ENCODE measurements at places on chromosomes 5 and 9. TPM values are rescaled to one million over a fixed set of nuclear protein-coding genes. Genes with fewer than 3 reads are reported as not detected.

- no peak for DNase-seq
These were observed 30.4 kb downstream of the ELP1 start for GRCh38 chr9:108903420-108904103.

GRCh38 chr5:179969110-179969509 lies 61.4 kb upstream of the TBC1D9B start:
- DNase-seq, result no peak

- no peak for DNase-seq
These were observed 168.6 kb upstream of the DMRT1 start for GRCh38 chr9:672851-673250.

DNA sequence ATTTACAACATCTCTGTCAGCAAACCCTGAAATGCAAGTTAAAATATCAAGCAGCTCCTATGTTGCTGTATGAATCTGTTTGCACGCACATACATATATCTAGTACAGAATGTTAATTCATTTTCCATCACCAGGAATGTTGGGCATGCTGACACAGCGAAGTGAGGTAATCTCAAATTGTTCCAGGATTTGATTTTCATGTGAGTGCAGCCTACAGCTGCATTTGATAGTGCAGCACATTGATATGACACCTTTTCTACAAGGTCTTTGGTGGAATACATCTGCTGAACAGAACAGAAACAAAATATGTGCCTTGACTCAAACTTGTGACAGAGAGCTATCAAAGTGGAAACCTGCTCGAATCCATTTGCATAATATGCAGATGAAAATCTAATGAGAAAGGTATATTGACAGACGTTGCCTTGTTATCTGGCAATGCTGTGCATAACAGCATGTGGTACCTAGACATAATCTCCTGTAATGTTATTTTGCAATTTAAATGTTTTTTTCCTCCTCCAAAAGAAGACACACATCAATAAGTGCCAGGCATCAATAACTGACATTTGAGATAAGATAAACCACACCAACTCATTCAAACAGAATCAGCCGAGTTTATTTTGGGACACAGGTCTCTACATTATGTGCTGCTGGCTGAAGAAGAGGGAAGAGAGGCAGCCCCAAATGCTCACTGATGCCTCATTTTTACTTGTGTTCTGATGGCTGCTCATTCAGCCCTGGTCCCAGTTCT lies 512.2 kb downstream of the ZNF608 start:
- peak; percentile 56 for DNase-seq

GRCh38 chr9:35073279-35073612 lies 821 bp upstream of the VCP start:
- DNase-seq, result no peak

- no peak for DNase-seq
These were observed 505.7 kb downstream of the RAB3C start for GRCh38 chr5:59088546-59088945.

GRCh38 chr9:35932735-35933134 lies 23.4 kb downstream of the SPAAR start:
- DNase-seq, result no peak

- DNase-seq, result peak; percentile 53
These were observed 516 bp downstream of the MAST4 start for GRCh38 chr5:66596636-66597182.

DNA sequence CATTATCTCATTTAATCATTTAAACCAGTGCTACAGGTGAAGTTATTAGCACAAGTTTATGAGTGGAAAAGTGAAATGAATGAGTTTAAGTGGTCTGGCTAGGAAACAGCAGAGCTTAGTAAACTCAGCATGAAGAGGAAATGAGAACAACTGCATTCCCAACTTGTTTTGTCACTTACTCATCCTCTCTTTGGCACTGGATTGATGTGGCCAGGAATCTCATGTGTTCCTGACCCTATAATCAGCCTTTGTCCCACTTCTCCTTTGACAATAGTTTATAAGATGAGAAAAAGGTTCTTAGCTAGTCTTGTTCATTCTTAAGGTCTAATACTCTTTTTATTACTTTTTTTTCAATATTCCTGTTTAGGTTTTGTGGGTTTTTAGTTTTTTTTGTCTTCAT lies 559.2 kb upstream of the TLE4 start:
- DNase-seq, result no peak

DNA sequence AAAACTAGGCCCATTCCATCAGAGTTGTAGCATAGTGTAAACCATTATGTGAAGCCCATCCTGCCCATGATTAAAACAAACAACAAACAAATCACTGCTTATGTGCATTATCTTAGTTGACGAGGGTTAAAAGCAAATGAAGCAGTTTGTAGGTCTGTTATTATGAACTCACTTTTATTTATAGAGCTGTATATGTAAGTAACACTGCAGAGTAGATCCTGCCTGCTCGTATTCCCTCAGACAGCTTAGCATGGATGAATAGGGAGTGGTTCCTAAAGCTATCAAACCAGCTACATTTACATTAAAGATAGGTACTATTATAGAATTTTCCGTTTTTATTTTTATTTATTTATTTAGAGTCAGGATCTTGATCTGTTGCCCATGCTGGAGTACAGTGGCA lies 112.6 kb downstream of the GDNF start:
- DNase-seq, result no peak

DNA sequence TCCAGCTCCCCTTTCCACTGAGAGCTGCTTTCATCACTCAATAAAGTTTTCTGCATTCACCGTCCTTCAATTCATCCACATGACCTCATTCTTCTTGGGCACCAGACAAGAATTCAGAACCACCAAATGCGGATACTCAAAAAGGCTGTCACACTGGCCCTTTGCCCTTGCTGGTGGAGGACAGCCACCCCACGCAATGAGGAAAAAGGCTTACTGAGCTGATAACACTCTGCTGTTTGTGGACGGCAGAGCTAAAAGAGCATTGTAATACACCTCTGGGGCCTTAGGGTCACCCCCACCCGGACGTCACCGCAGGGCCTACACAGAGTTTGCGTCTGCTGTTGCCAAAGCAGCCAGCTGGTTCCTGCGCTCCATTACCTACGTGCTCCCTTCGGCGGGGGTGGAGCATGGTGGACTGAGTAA lies 51.2 kb upstream of the ZNF608 start:
- DNase-seq, result no peak

DNA sequence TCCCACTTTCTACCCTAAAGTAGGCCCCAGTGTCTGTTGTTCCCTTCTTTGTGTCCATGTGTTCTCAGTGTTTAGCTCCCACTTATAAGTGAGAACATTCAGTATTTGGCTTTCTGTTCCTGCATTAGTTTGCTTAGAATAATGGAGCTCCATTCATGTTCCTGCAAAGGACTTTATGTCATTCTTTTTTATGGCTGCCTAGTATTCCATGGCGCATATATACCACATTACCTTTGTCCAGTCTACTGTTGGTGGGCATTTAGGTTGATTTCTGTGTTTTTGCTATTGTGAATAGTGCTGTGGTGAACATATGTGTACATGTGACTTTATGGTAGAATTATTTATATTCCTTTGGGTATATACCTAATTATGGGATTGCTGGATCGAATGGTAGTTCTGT lies 30.4 kb downstream of the DDX4 start:
- no peak for DNase-seq

GRCh38 chr5:36653044-36653705 lies 46.8 kb downstream of the SLC1A3 start:
- peak; percentile 69 for DNase-seq

GRCh38 chr5:76960004-76960625 lies 7.3 kb downstream of the CRHBP start:
- DNase-seq, result no peak

DNA sequence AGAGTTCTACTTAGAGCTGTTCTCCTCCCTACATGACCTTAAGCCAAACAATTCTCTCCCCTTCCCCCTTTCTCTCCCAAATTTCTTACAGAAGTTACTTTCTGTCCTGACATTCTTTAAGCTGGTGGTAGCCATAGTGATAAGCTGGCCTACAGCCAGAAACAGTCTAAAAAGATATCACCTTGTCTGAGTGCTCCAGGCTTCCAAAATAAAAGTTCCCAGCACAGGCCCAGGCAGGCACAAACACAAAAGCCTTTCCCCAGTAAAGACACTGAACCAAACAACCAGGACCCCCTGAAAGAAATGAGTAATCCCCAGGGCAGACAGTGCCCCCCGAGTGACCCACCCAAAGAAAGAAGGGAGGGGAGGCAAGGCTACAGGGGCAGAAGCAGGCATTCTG lies 19.2 kb downstream of the SIL1 start:
- DNase-seq, result peak; percentile 77

- DNase-seq, result no peak
These were observed 30.6 kb upstream of the TTC1 start for GRCh38 chr5:159978358-159978757.

- DNase-seq, result no peak
These were observed 342.6 kb upstream of the CDH6 start for GRCh38 chr5:30850866-30851265.

DNA sequence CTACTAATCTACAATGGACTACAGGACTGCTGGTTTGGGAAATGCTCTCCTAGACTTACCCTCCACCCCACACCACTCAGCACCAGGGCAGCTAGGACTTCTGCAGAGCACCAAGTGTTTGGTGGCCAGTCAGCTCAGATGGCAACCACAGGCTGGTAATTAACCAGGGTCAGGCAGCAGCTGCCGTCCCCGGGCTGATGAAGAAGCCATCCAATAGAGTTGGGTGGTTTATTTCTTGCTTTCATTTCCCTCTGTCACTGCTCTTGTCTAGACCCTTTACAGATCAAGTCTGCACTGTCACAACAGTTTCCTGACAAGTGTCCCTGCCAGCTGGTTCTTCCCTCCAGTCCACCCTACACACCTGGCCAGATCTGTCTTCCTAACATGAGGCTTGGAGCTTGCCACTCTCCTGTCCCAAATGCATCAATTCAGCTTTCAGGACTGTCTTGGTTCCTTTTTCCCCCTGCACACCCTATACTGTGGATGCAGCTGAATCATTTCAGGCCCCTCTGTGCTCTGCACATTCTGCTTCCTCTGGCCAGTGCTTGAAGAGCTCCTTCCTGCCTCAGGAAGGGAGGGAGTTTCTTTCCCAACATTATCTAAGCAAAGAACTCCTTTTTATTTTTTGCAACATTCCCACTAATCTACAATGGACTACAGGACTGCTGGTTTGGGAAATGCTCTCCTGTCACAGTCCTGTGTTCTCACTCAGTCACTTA lies 30.2 kb upstream of the HSPA9 start:
- DNase-seq, result no peak

GRCh38 chr5:20335978-20336377 lies 348.0 kb upstream of the CDH18 start:
- no peak for DNase-seq

- DNase-seq, result no peak
These were observed 52.3 kb upstream of the ICE1 start for GRCh38 chr5:5370059-5370774.

C1QTNF3 gene
- 0.92 TPM for polyA plus RNA-seq

HCN1 gene
- polyA plus RNA-seq, result 0.01 TPM

LAMC3 gene
- polyA plus RNA-seq, result 12.1 TPM

EGR1 gene
- 35.1 TPM for polyA plus RNA-seq

PCDHB3 gene
- 0.33 TPM for polyA plus RNA-seq

TSSK1B gene
- not detected for polyA plus RNA-seq

F2RL1 gene
- 5.3 TPM for polyA plus RNA-seq

CHSY3 gene
- 0.41 TPM for polyA plus RNA-seq

ANKRD18B gene
- polyA plus RNA-seq, result 0.27 TPM

CXCL14 gene
- 2.5 TPM for polyA plus RNA-seq

IL4 gene
- not detected for polyA plus RNA-seq

ECSCR gene
- 55.7 TPM for polyA plus RNA-seq

CREBRF gene
- 8.7 TPM for polyA plus RNA-seq

OR2V1 gene
- polyA plus RNA-seq, result not detected
